ENCODE measurements at places on chromosomes 5 and 9.

DNA sequence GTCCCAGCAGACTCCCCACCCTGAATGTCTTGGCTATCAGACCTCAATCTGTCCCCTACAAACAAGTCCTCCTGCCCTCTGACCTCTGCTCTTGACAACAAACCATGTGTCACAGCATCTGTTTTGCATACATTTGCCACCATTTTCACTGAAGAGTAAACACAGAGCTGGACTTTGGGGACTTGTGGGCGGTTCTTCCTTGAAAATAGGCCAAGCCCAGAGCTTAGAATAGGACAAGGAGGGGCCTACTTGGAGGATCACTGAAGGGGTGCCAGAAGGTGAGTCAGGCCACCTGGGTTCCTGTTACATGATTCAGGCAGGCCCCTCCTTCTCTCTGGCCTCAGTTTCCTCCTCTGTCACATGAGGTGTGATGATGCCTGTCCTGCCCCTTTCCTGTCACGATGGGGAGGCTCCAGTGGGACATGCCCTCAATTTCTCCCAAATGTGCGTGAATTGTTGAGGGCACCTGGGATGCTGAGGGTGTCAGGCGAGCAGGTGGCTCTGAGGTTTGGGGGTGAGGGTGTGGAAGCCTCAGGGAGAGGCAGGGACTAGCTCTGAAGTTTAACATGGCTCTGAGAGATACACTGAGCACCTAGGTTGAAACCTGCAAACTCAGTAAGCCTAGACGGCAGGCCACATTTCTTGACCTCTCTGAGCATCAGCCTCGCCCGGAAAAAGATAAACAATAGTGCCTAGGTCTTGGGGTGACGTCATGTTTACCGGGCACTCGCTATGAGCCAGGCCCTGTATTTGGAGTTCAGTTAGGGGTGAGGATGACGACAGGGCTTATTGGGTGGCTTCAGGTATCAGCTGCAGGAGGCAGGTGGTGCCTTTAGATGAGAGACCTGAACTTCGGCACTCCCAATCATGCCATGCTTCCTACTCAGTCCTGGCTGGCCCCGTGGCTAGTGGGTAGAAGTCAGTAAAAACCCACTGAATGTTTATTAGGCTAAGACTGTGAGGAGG is 107.6 kb upstream of the PITX1 start:
- no peak for DNase-seq

- DNase-seq: no peak
These were observed 17.2 kb upstream of the TENT2 start for GRCh38 chr5:79595086-79595485.

DNA sequence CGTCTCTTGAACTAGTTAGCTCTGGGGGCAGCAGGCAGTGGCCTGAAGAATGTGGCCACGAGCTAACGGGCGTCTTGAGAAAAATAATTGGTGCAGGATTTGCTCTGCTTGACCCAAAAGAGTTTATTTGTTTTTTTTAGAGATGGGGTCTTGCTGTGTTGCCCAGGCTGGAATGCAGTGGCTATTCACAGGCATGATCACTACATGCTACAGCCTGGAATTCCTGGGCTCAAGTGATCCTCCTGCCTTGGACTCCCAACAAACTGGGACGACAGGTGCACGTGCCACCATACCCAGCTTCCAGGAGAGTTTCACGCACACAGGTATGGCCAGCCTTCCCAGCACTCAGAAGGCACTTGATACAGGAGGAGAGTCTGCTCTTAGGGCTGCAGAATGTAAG is 203.8 kb downstream of the MLLT3 start:
- DNase-seq: no peak

GRCh38 chr9:91101611-91102168 is 260.0 kb downstream of the AUH start:
- peak; percentile 73 for DNase-seq

GRCh38 chr9:132768932-132769905 is 99.0 kb downstream of the GTF3C4 start:
- peak; percentile 67 for DNase-seq

- no peak for DNase-seq
These were observed 18.9 kb downstream of the PFDN1 start for GRCh38 chr5:140284013-140284412.

- no peak for DNase-seq
These were observed 618.4 kb downstream of the PDE4D start for GRCh38 chr5:59275170-59275509.

DNA sequence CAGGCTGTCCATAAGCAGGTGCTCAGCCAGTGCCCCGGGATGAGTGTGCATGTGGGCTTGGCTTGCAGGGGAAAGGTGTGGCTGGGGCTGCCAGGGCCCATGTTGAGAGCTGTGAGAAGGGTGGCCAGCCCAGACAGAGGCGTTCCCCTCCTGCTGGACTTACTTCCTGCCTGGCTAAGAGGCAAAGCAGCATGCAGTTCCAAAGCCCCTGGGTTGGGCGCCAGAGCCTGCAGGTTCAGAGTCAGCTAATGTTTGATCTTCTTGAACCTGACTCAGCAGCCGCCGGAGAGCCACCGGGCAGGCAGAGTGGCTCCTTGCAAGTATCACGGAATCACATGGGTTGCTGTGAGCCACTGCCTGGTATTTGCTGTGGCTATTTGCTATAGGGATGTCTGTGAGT is 168.4 kb upstream of the MAP1B start:
- no peak for DNase-seq

DNA sequence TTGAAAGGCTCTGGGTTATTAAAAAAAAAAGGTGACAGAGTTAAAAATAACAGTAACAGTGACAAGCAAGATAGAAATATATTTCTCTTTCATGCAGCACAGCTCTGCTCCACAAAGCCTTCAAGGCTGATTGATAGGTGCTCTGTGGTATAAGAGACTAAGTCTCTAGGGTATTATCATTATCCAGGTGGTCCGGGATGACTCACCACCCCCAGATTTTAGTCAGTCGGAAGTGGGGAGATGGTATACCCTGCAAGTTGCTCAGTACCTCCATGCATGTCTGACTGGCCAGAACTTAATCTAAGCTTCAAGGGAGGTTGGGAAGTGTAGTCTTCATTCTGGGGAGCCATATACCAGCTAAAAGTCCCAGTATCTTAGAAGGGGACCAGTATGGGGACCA is 76.1 kb downstream of the SLC1A3 start:
- DNase-seq: no peak

DNA sequence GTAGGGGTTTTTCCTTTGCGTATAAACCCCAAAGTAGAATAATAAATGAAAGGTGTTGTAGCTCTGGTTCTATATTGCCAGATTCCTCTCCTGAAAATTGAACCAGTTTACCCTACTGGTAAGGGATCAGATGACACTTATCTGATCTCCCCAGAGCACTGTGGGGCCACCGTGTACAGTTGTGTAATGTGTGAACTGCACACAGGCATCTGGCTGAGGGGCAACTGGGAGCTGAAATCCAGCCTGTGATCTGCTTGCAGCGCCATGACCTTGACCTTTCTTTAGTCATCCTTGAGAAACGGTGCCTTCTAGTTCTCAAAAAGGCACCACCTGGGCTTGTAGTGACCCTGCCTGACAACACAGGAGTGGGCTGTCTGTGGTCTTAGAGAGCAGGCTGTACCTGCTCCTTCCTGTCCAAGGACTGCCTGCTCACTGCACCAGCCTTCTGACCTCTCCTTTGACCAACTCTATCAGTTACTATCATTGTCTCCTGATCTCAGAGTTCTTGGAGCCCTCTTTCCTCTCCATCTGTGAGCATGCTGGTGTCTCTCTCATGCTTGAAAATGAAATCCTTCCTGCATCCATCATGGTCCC is 40.2 kb downstream of the PDE6A start:
- DNase-seq: no peak

All from activated naive CD4-positive, alpha-beta T cell treated with Interleukin-2 at 50 U/mL for 16 hours (primary cell).